ENCODE measurements at places on chromosomes 7 and 10.

- DNase-seq, result peak; percentile 32
Measured at GRCh38 chr10:88932539-88933256, 19.9 kb downstream of the ACTA2 start.

DNA sequence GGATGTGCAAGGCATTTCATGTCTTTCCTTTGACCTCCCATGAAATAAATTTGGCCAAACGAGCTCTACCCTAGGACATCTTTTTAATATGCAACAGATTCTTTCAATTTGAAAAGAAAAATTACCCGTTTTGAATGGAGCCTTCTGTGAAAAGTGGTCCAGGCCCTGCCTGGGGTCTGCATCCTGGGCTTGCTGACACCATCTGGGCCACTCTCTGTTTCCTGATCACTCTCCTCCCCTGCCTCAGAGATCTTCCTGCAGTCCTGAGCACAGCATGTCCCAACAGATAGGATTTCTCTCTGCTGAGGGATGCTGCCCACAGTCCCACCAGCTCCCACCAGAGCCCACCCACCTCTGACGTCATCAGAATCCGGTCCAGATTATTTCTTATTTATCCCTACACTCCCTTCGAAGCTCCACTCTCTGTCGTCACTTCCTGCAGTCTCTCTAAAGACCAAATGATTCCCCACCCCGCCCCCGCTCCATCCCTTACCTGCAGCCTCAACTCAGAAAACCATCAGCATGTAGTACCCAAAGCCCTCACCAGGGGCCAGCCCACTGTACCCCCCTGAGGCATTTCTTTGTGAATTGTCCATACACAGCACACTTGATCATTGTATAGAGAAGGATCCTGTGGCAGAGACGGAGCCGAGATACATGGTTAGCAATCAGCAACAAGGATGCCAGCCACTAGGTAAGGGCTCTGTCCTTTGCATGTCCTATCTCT, 192.1 kb upstream of the MGMT start:
- no peak for DNase-seq

DNA sequence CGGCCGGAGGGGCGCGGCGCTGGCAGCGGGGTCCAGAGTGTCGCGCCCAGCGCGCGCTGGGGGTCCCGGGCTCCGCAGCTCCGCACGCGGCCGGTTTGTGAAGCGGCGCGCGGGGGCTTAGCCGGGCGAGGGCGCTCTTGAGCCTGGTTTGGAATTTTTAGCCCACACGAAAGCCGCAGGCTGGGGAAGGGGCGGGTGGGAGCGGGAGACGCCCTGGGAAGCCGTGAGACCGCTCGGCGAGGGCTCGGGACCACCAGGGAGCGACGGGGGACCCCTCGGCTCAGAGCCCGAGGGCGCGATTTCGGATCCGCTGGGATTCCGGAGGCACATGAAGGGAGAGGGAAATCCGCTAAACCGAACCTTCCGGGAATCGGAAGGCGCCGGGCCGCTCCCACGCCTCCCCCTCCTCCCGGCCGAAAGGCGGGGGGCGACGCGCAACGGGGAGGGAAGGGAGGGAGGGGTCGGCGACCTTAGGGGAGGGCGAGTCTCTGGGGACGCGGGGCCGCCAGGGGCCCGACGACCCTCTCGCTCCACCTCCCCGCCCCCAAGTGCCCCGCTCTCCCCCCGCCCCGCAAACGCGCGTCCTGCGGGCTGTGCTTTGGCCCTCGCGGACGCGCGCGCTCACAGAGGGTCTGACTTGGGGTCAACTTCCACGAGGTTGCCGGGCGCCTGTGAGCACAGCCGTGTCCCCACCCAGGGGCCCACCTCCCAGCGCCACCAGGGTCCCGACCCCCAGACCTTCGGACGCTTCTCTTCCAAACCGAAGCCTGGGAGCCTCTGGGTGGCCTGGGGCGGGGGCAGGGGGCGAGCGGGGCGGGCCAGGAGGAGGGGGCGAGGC, 5.1 kb upstream of the ELFN1 start:
- peak; percentile 65 for DNase-seq

DNA sequence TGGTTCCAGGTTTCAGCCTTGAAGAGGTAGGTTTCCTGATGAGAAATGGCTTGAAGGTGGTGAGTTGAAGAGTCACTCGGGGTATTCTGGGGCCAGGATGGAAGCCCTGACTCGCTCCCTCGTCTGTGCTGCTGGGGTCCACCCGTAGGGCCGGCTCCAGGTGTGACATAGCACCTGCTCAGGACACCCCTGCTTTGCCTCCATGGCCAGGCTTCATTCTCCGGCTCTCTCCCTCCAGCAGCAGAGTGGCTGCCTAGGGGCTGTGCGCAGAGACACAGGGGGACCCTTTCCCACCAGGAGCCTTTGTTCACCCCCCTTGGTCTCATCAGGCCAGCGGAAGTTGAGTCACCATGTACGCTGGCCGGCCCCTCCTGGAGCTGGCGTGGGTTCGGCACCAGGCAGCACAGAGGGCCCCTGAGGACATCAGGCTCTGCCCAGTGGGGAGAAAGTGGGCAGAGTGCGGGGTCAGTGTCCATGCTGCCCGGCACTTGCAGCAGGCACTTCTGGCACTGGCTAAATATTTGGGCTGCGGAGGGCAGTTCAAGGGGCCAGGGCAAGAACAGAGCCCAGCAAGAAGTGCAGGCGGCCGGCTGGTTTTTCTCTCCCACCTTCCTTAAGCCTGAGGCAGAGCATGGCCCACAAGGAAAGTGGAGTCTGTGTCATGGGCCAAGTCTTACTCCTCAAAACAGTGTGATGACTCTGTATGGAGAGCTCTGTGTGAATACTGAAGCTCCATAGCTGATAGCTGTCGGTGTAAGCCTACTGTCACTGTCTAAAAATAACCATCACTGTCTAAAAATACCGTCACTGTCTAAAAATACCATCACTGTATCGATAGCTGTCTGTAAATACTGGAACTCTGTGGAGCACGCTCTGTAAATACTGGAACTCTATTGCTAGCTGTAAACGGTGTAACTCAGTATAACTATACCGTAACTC, 3.7 kb upstream of the PRKAR1B start:
- DNase-seq, result no peak

GRCh38 chr7:151311294-151311864, 30.2 kb upstream of the NUB1 start:
- DNase-seq, result peak; percentile 43
